Cardiac muscle cell (in vitro differentiated cells and primary cell): ENCODE measurements at places on chromosomes 6 and 20. TPM values are rescaled to one million over a fixed set of nuclear protein-coding genes. Genes with fewer than 3 reads are reported as not detected.
A peak's percentile ranks its signal among the peaks of the same experiment; 100 is the strongest.

Gene CST4
- polyA plus RNA-seq: not detected in 2 replicates

Gene GPX5
- polyA plus RNA-seq: 0.92 and 3.6 TPM in 2 replicates

Gene IRF4
- polyA plus RNA-seq: 0.25 TPM in 1 of 2 replicates, not detected in the other

Gene MAFB
- polyA plus RNA-seq: 0.84 and 2.3 TPM in 2 replicates

Gene BMP6
- polyA plus RNA-seq: not detected in 2 replicates

Gene FAM210B
- polyA plus RNA-seq: 101 and 144 TPM in 2 replicates

Gene KCNB1
- polyA plus RNA-seq: 0.06 and 0.10 TPM in 2 replicates

Gene DEFB124
- not detected in 2 replicates for polyA plus RNA-seq

Gene RIMS1
- polyA plus RNA-seq: 0.17 and 0.29 TPM in 2 replicates

DNA sequence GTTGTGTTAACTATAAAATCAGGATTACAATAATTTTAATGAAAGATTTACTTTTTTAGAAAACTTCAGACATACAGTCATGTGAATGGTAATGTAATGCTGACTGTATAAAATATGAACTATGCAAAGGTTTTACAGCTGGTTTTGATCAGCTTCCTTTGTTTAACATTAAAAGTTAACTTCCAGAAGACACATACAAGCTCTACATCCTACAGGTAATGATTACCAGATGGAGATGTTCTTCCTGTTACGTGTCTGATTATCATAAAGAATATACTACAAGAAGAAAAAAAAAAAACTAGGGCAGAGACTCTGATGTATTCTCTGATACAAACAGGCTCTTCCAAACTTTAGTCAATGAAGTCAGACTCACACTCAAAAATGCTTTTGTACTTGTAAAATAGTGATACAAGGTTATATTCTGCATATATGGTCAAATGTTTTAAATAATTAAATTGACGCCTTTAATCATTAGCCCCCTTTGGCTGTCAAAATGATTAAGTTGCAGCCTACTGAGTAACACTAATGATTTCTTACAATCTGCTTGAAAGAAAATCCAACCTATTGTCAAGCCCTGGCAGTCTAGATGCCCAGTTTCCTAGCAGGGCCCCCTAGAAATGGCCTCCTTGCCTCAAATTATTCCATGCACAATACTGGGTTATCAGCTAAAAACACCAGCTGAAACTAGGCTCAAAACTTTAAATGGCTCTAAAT, 251.8 kb upstream of the RUNX2 start:
- DNase-seq: peak; percentile 11

GRCh38 chr6:113318575-113318917, 538.6 kb upstream of the MARCKS start:
- DNase-seq: peak; percentile 22

- DNase-seq: no peak
These were observed 237.8 kb downstream of the LY86 start for GRCh38 chr6:6826095-6826901.

- DNase-seq: peak; percentile 73
These were observed 9.9 kb downstream of the CYP21A2 start for GRCh38 chr6:32047855-32048766.

DNA sequence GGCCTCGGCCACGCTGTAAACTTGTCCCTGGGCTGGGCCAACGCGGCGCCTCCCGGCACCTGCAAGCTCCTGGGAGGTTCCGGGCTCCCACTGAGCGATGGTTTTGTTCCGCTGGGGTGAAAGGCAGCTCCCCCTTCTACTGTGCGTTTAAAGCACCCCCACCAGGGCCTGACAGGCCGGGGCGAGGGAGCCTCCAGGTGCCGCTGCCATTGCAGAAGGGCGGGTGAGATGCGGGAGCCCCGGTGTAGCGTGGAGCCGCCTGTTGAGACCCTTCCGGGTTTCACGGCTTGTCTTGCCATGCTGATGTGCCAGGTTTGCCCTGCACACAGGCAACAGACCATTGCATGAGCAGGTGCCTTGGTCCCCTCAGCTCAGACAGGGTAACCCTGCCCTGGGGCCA, 2.9 kb downstream of the COL20A1 start:
- DNase-seq: no peak

GRCh38 chr6:24257282-24257681, 100.6 kb downstream of the DCDC2 start:
- no peak for DNase-seq

GRCh38 chr20:9375221-9375681, 139.1 kb upstream of the LAMP5 start:
- no peak for DNase-seq

DNA sequence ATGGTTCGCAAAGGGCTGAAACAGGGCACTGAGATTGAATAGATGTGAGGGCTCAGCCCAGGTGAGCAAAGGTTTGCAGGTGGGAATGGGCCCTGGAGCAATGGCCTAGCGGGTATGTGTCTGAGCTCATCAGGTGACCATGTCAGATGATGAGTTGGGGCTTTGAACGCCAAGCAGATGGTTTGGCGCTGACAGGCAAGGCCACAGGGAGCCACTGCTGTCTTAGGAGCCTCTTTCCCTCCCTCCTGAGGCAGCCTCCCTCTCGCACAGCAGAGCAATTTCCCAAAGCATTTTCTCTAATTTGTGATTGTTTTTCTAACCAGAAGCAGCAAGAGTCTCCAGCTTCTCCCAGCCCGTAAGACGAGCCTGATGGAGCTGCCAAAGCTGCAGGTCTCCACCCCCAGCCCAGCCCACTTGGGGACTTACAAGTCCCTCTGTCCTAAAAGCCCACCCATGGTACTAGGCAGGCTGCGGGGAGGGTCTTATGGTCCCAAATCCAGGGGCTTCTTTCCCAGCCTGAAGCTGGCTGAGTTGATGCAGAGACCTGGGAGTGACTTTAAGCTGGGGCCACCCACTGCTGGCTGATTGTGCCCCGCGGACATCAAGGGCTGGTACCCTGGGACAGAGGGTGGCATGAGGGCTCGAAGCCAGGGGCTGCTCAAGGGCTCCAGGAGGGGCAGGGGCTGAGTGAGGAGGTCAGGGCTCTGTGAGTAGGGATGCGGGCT, 11.6 kb downstream of the CDH22 start:
- DNase-seq: no peak

DNA sequence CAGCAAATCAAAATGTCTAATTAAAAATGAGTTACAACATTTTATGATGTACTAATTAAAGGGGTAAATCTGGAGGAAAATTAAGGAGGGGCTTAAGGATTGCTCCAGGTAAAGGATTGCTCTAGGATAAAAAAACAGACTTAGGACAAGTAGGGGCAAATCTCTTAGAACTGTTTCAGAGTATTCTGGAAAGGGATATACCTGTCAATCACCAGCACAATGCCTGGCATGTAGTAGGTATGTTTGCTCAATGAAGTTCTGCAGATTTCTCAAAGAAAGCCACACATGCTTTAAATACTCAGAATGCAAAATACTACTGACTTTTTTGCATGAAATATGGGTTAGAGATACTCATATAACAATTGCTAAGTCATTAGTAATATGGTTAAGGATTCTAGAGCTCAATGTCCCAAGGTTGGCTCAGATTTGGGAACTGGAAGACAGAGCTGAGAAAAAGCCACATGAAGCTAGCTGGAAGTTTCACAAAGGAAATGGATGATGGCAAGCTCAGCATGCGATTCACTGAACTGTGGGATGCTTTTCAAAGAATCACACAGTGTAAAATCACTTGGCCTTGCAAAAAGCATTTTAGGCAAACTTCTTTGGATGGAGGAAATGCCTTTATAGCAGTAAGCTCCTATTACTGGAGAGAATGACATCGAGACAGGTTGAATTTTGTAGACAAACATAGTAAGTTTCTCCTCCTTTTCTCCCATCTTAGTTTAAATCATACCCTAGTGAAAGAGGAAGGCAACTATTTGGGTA, 72.8 kb downstream of the MAP3K5 start:
- no peak for DNase-seq

DNA sequence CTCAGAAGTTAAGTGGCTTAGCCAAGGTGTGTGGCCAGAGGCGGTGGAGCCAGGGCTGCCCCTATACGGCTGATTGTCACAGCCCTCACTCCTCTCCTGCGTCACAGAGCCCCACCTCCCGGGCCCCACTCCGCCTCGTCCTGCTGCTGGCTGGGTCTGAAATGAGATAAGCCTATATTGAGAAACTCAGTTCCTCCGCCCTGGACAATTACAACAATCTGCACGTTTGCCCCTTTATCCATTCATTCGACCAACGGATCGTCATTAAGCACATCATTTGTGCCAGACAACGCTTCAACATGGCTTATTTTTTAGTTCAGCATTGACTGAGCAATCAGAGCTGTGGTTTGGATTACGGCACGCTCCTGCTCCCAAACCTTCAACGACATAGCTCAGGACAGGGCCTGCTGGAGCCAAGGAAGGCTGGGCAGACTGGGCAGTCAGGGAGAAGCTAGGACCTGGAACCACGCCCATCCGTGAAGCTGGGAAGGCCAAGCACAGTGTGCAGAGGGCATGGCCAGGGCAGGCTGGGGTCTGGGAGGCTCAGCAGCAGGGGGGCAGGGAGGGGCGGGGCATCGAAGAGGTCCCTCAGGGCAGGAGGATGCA, 16.6 kb upstream of the EZR start:
- no peak for DNase-seq

- DNase-seq: no peak
These were observed 8.5 kb upstream of the STK38 start for GRCh38 chr6:36555750-36556252.

DNA sequence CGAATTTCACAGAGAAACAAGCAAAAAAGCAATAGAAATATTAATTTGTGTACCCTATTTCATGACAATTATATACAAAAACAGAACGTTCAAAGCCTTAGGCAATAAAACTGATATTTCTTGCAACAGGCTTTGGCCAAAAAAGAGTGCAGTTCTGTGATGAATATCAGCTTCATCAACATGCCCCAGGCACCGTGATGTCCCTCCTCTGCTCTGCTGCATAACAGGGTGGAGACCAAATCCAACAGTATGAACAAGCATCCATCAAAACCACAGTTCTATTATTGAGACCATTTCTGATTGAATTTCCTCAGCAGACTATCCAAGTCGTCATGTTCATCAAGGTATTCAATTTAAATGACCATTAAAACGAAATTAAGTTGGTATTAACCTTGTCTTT, 722.6 kb upstream of the NRSN1 start:
- no peak for DNase-seq

- DNase-seq: no peak
These were observed 15.2 kb upstream of the PHACTR3 start for GRCh38 chr20:59589086-59589684.

DNA sequence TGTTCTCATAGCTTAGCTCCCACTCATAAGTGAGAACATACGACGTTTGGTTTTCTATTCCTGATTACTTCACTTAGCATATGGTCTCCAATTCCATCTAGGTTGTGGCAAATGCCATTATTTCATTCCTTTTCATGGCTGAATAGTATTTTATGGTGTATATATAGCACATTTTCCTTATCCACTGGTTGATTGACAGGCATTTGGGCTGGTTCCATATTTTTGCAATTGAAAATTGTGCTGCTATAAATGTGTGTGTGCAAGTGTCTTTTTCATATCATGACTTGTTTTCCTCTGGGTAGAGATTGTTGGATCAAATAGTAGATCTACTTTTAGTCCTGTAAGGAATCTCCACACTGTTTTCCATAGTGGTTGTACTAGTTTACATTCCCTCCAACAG, 133.0 kb upstream of the TAB2 start:
- no peak for DNase-seq

GRCh38 chr6:11363881-11364576, 131.6 kb upstream of the NEDD9 start:
- DNase-seq: no peak

DNA sequence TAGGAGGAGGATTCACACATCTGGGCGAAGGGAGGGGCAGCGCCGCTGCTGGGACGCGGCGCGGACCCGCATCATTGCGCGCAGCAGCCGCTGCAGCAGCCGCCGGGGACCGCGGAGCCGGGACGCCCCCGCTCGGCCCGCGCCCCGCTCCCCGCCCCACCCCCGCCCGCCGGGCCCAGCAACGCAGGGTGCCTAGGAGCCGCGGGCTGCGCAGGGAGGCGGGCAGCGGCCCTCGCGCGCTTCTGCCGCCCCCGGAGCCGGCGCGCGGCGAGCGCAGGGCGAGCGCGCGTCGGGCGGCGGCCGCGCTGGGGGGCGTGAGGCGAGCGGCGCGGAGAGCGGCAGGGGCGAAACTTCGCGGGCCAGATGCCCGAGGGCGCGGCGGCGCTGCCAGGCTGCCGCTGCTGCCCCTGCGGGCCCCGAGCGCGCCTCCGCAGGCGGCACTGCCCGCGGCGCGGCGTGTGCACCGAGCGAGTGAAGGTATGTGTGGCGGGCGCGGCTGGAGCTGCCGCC, at the start of gene NKAIN2:
TSS of gene NKAIN2 (plus strand) at position 362 of the 510 bp plus-strand sequence.
- DNase-seq: no peak

- no peak for DNase-seq
These were observed 45.7 kb downstream of the SCGN start for GRCh38 chr6:25697537-25698340.

DNA sequence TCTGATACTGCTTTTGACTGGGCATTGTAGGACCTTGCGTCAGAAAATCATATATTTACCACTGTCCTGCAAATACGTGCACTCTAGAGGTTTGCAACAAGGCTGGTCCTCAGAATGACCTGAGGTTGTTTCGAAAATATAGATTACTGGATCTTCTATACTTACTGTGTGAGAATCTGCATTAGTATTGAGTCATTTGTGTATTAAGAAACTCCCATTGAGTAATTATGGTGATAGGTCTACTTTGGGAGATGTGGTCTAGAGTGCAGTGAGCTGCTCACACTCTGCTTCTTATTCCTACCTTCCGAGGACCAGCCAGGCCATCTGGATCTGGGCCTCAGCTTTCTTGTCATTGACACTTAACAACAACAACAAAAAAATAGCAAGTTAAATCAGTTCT, 9.6 kb downstream of the KLHL32 start:
- no peak for DNase-seq

- no peak for DNase-seq
These were observed 64.2 kb upstream of the KIF25 start for GRCh38 chr6:167933290-167933689.

GRCh38 chr6:33107641-33108040, 31.9 kb downstream of the HLA-DPB1 start:
- DNase-seq: no peak

- no peak for DNase-seq
These were observed 472.3 kb upstream of the EYS start for GRCh38 chr6:66179361-66179760.

DNA sequence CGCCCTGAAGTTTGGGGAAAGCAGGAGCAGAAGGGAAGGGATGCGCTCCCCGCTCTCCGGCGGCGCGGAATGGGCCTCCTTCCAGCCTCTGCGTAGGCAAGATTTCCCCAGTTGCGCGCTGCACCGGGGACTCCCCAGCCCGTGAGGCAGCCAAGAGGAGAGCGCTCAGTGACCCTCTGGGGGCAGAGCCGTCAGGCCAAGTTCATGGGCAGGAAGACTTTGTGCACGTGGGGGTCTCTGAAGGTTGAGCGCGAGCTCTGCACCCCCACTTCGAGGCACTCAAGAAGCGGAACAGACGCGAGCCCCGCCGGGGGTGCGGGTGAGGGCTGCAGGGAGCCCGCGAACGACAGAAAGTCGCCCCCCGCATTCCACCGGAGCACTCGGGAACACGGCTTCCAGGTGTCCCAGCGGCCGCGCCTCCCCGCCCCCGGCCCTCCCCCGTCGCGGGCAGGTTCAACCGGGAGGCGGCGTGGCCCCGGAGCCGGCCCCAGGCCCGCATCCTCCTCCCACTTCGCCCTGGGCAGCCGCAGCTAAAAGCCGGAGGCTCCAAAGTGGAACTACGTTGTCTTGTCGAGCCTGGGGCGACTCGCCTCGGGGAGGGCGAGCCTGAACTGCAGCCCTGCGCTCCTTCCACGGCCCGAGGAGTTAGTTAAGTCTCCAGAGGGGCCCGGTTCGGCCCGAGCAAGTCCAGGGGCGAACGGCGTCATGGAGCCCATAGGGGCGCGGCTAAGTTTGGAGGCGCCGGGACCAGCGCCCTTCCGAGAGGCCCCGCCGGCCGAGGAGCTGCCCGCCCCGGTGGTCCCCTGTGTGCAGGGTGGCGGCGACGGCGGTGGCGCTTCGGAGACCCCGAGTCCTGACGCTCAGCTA, at the start of gene PPP1R3G:
TSS of gene PPP1R3G (plus strand) at position 561 of the 867 bp plus-strand sequence. CDS start at position 706, 145 bp downstream.
- peak; percentile 75 for DNase-seq

- DNase-seq: no peak
These were observed 11.1 kb downstream of the SAMD3 start for GRCh38 chr6:130211691-130212090.
